ENCODE measurements at places on chromosomes 6 and 20. TPM values are rescaled to one million over a fixed set of nuclear protein-coding genes. Genes with fewer than 3 reads are reported as not detected.

DNA sequence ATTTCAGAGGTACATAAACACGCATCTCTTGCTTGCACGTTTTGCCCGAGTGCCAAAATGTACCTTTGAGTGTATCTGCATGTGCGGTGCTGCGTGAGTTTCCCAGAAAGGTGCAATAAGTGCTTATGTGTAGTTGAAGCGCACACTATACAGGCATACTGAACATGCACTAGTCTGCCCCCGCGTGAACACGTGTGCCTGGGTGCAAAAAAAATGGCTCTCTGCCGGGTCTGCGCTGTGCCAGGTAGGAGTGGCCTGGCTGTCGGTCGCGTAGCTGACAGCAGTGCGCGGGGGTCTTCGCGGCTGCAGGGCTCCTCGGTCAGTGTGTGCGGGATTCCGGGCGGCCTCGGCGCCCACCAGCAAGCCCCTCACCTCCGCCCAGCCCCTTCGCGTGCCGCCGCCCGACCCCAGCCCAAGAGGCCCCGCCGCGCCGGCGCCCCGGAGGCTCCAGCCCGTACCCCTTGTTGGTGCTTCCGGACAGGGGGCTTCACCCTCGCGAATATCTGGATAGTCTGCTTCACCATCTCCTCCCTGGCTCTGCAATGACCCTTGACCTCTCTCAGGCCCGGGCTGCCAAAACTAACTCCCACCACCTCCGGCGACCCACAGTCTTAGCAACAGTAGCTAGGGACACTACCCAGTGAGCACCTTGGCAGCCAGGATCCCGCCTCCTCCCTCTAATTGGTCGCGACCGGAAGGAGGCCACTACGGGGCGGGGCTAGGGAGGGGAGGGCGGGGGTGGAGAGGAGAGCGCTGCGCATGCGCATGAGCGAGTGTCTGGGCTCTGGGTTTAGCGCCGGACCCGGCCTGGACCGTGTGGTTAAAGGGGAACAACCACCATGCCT is at the start of gene KIF6:
Gene KIF6 (minus strand): TSS at position 622 of the 845 bp plus-strand sequence. CDS start 98 bp downstream, at position 524.
- peak; percentile 98 for DNase-seq

The GJA10 gene
- total RNA-seq, result not detected

DNA sequence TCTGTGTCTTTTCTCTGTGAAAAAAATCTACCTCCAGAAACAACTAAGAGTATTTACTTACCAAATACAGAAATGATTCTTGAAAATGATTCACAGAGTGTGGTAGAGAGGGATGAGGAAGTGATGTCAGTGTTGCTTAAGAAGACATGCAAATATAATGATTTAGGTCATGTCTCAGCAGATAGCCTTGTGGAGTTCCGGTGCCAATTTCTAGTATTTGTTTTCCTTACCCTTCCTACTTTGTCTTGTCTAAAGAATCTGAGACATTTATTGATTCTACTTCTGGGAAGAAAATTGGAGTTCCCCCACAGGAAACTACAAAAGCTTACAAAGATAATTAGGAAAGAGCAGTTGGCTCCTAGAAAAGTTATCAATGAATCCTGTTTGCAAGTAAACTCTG is 68.8 kb downstream of the GJA1 start:
- DNase-seq, result no peak

The C20orf141 gene
- not detected for total RNA-seq

The FAM209B gene
- not detected for total RNA-seq

The UBD gene
- total RNA-seq, result not detected

- DNase-seq, result no peak
Measured at GRCh38 chr6:157406661-157407060, 25.7 kb downstream of the ZDHHC14 start.

DNA sequence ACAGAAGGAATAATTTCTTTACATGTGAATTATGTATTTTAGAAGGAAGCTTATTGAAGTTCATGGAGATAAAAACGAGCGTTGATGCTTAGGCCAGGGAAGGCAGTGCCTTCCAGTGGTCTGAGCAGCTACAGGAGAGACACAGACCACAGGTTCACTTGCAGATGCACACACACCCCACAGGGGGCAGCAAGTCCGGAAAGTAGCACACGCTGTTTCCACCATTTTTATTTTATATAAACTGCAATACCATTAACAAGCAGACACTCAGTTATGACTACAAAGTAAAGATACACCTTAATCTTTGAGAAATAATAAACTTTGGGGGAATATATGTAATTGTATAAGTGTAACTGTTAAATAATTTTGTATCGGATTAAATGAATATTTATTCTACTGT is 13.5 kb upstream of the DACT2 start:
- DNase-seq, result peak; percentile 45

- no peak for DNase-seq
Measured at GRCh38 chr6:128659276-128659675, 138.9 kb upstream of the PTPRK start.

Measured in GM23338 (cell line).